ENCODE measurements at places on chromosomes 3 and 15. TPM values are rescaled to one million over a fixed set of nuclear protein-coding genes. Genes with fewer than 3 reads are reported as not detected.

DNA sequence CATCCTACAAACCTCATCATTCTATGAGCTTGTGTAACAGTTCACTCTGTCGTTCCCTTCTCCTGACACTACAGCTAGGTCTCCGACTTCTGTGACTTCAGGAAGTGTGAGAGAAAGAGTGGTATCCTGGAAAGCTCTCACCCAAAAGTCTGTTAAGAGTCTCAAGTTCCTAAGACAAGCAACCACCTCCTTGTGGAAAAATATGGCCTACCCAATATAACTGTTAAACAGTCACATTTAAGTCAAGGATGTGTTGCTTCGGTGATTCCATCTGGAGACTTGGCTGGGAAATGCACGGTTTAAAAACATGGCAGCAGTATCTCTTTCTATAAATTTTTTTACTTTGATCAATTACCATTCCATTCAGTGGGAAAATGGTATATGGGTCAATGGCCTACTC is 13.8 kb downstream of the FEZF2 start:
- DNase-seq: no peak

DNA sequence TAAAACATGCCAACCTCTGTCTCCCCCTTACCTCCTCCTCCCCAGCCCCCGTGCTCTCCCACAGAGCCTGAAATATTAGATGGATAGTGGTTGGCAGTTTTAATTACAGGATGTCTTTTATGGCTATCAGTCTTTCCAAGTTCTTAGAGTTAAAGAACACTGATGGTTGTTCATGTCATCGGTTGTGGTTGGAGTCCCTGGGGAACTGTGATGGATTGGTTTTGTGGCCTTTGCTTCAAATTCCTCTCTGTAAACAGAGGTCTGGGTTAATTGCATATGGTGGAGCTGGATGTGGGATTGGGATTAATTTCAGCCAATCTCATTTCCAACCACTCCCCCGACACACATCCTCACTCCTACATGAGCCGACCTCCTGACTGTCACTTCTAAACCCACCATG is 164.5 kb upstream of the PROK2 start:
- DNase-seq: no peak

CD96 gene
- 0.32 TPM for total RNA-seq

DNA sequence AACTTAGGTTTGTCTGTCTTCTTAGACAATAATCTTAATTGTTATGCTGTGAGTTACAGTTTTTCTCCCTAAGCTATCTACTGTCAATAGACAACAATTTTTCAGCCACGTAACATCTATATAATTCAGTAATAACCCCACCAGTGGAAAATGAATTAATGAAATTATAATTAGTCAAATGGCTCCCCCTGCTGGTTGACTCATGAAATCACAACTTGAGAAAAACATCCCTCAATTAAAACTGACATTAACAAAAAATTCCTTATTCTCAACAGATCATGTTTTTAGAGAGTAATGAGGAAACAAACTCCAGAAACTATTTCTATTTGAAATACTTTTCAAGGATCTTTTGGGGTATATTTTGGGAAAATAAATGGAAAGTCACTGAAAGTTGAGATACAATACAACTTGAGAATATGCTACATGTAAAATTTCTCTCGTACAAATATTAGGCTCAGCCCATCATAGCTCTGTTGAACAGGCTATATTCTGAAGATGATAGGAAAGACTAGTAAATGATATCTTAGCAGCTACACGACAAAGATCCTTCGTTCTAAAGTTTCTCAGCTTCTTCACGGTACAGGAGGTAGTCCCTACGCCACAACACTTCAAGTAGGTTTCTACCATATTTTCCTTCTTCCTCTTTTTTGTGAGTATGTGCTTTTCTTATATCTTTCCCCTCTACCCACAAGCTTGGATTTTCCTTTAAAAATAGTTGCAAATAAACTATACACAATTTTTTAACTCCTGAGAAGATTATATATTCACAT is 20.7 kb downstream of the PPP1R2 start:
- DNase-seq: no peak

CADM2 gene
- total RNA-seq: 2.5 TPM

CORO2B gene
- total RNA-seq: 5.9 TPM

GRCh38 chr15:40048211-40048792 is 9.3 kb upstream of the SRP14 start:
- no peak for DNase-seq

MAGI1 gene
- total RNA-seq: 37.5 TPM

- DNase-seq: no peak
Observed at GRCh38 chr3:30354513-30354912, 251.9 kb upstream of the TGFBR2 start.

- no peak for DNase-seq
Observed at GRCh38 chr3:8575364-8576104, 69.1 kb downstream of the SSUH2 start.

SUSD5 gene
- total RNA-seq: 1.4 TPM

DNA sequence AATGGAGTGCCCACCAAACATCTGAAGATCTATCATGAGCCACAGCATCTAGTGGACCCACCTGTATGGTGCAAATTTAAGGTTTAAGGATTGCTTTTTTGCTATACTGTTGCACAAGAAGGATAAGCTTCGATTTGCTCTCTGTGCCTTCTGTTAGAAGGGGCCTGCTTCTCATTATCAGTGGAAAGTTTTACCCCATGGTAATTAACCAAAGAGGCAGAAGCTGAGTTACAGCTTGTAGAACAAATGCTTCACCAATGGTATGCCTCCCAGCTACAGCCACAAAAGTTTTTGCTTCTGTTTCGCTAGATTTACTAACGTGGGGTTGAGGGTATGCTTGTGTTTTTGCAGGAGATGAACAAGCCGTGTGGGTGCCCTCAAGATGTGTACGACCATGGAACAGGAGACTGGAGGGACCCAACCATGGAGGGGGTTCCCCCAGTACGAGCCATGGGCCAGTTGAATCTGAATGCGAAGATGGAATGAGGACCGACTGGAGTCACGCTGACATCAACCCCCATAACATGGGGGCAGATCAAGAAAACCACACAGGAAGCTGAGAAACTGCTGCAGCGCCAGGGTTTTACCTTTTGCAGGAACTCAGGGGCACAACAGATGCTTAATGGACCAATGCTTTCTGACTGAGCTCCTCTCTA is 43.5 kb downstream of the ACAD9 start:
- DNase-seq: no peak

CDCP1 gene
- 0.30 TPM for total RNA-seq

CEP19 gene
- 1.0 TPM for total RNA-seq

EPHA3 gene
- 1.9 TPM for total RNA-seq

GRCh38 chr15:65980824-65981456 is 111.6 kb downstream of the RAB11A start:
- peak; percentile 68 for DNase-seq

GRCh38 chr15:74525309-74525708 is 15.7 kb upstream of the ARID3B start:
- DNase-seq: no peak

FRG2C gene
- total RNA-seq: not detected

GRCh38 chr3:122977746-122978466 is 49.7 kb downstream of the SEMA5B start:
- DNase-seq: peak; percentile 77

SERPINI1 gene
- 5.1 TPM for total RNA-seq

DNA sequence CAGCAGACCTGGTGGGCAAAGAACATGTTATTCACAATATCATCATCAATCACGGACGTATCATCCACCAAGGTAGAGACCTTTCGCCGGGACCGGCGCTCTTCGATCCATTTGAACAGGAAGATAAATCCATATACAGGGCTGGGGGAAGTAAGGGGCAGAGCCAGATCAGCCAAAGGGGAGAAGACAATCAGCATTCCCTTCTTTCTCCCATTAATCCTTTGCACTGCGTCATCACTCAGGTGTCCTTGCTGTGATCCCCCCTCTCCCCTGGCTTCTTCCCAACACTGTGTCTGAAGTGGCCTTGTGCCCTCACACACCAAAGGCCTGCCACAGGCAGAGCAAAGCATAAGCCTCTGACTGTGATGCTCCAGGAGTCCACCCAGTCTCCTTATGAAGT is 36.4 kb downstream of the SEMA3G start:
- no peak for DNase-seq

MYRIP gene
- 0.84 TPM for total RNA-seq

DNA sequence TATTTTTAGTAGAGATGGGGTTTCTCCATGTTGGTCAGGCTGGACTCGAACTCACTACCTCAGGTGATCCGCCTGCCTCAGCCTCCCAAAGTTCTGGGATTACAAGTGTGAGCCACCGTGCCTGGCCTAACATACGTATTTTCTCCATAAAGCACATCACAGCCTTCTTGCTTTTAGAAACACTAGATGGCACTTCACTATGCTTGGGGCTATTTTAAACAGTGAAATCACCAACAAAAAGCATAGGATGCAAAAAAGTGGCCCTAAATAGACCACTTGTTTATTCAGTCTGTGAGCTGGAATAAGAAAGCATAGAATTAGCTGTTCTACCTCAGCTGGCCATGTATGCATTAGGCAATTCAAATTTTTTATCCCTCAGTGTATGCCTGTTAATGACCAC is 46.0 kb downstream of the PRICKLE2 start:
- no peak for DNase-seq

- DNase-seq: peak; percentile 85
Observed at GRCh38 chr3:12947504-12948369, 106.4 kb upstream of the RPL32 start.

DNA sequence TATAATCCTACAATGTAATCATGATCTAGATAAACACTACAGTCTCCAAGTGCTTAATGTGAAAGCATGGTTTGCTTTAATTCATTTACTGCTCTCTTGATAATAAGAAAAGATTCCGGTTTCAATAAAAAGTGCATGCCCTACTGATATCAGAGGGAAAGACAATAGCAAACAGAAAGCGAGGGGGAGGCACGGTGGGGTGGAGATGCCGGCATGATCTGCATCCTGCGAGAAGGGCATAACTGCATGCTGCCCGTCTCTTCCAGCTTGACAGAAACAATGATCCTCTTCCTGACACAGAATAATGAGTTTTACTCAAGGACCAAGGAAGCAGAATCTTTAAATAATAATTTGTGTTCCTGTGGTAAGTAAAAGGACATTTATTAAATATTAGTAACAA is 51.7 kb downstream of the GOLIM4 start:
- DNase-seq: no peak

TRIM42 gene
- not detected for total RNA-seq

DNA sequence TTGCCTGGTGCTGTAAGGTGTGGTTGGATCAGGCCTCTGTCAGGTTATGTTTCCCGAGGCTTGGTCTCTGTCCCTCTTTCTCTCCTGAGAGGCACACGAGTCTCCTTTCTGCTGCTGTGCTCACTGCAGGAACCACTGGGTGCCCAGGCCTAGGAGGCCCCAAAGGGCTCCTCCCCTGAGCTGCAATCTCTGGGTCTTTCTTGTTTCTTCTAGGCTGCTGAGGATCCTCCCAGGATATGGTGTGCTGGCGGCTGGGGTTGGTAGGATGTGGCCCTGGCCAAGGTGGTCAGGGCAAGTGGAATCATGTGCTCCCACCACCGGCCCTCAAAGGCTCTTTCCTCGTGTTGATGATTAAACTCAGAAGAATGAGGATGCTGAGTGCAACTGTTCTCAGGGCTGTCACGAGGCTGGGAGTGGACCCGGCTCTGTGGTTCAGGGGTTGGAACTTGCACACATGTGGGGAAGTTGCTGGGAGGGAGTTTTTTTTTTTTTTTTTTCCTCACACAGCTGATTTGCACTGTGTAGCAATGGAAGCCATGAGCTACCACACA is 43.6 kb upstream of the CTSH start:
- peak; percentile 58 for DNase-seq

DNA sequence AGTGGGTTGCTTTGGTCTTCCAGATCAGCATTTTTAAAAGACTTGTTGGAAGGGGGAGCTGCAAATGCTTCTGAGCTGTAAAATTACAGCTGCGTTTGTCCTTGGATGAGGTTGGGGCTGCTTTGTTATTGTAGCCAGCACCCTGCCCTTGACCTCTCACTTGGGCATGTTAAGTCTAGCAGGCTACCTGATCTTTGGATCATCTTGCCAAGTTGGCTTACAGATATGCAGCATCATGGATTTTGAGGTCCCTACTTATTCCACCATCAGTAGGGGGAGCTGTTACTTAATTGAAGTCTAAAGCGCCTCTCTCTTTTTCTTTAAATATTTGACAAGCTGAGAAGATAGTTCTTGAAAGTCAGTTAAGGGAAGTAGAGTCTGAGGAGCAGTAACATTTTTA is 793.0 kb downstream of the MCTP2 start:
- DNase-seq: no peak

GRCh38 chr15:39125904-39126303 is 455.0 kb upstream of the THBS1 start:
- no peak for DNase-seq

DNA sequence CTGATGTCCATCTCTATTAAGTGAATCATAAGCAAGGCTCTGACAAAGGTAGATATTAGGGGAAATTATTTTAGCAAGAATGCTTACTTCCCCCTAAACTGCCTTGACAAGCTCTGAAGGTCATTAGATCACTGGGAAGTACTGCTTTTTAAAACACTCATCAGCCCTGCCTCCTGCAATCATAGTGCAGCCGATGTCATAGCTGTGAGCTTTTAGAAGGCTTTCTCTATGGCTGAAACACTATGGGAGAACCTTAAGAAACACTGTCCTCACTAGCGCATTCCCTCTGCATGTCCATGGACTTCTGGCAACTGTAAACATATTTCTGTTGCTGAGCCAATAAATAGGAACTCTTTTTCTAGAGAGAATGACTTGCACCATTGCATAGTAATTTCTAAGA is 38.7 kb upstream of the PTPRG start:
- DNase-seq: no peak

GRCh38 chr3:62127116-62127515 is 246.2 kb downstream of the FEZF2 start:
- no peak for DNase-seq

GRCh38 chr15:33773969-33774368 is 194.3 kb upstream of the CHRM5 start:
- DNase-seq: no peak

DNA sequence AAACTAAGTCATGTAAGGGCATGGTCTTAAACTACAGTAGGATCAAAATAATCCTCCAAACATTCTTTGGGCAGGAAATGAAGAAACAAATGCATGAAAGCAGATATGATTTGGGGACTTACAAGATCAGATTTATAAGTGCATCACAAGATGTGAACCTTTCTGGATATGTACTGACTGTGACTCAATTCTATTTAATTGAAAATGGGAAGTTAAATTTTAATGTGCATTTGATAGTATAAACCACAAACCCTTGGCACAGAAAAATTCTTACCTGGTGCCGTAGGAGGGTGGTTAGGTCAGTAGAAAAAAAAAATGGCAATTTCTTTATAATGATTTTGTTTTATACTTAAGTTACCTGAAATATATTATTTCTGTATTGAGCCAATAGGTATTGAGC is 262.5 kb upstream of the TGFBR2 start:
- DNase-seq: no peak

Measured in left ventricle myocardium superior (tissue), 1 donor.